Colonic mucosa (tissue), 4 donors: ENCODE measurements at places on chromosomes 6 and 20. TPM values are rescaled to one million over a fixed set of nuclear protein-coding genes. Genes with fewer than 3 reads are reported as not detected.
A peak's percentile ranks its signal among the peaks of the same experiment; 100 is the strongest.

Gene PTPRT
- total RNA-seq = 0.12 TPM

- no peak for DNase-seq
Measured at GRCh38 chr6:11043961-11044711, at the start of gene ELOVL2. ELOVL2 (minus strand) TSS chr6:11044305; CDS start chr6:11044230, 75 bp downstream.

- DNase-seq = no peak
Measured at GRCh38 chr6:56263596-56264315, 16.4 kb upstream of the COL21A1 start.

GRCh38 chr6:109441069-109441816 lies 719 bp downstream of the SMPD2 start:
- DNase-seq = peak; percentile 67
